ENCODE measurements at places on chromosomes 4 and X.

DNA sequence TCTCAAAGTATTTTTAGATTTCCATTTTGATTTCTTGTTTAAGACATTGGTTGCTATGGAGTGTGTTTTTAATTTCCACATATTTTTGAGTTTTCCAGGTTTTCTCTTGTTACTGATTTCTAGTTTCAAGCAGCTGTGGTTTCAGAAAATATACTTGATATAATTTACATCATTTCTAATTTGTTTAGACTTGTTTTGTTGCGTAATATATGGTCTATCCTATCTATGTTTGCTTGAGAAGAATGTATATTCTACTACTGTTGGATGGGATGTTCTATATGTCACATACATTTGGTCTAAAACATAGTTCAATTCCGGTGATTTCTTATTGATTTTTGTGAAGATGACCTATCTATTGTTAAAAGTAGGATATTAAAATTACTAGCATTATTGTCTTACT lies 170.5 kb upstream of the EMCN start:
- DNase-seq: no peak

DNA sequence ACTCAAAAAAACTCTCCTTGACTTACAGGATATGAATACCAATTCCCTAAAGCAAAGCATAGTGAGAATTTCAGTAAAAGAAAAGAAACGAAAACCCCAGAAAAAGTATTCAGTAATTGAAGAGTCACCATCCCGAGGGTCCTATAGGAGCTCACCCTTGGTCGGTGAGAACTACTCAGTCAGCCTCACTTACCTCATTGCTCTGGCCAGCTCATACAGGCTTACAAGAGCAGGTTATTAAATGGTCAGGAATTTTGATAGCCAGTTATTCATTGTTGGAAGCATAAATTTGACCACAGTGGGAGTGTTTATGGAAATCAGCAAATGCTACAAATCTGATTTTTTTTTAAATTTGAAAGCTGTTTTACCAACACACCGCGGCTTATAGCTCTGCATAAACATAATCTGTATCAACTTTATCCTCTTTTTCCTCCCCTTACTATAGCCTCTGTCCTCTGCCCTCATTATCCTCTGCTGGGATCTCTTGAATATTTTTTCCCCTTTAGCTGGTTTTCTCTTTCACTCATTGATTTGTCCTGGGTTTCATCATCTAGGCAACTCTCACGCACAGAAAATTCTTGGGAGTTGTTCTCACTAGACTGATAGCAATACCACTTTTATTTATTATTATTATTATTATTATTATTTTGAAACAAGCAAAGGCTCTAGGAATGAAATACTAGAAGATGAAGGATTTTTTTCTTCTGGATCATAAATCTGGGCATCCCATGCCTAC lies 11.0 kb upstream of the CXCL2 start:
- DNase-seq: peak; percentile 36

- DNase-seq: no peak
These were observed 49.8 kb downstream of the OSTC start for GRCh38 chr4:108700081-108700757.

DNA sequence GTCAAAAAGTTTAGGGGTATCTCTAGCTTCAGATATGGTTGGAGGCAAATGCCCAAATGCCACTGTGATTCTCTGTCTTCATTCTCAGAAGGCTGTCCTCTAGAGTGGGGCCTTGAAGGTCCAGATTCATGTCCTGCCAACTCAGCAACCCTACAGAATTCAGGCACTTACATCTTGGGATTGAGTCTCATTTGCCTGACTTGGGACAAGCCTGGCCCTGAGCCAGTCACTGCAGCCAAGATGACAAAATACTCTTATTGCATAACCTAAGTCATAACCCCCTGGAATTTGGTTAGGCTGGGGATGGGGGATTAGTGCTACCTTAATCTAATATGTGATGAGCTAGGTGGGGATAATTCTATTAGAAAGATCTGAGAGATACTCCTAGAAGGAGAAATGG lies 100.5 kb downstream of the AREG start:
- DNase-seq: no peak

DNA sequence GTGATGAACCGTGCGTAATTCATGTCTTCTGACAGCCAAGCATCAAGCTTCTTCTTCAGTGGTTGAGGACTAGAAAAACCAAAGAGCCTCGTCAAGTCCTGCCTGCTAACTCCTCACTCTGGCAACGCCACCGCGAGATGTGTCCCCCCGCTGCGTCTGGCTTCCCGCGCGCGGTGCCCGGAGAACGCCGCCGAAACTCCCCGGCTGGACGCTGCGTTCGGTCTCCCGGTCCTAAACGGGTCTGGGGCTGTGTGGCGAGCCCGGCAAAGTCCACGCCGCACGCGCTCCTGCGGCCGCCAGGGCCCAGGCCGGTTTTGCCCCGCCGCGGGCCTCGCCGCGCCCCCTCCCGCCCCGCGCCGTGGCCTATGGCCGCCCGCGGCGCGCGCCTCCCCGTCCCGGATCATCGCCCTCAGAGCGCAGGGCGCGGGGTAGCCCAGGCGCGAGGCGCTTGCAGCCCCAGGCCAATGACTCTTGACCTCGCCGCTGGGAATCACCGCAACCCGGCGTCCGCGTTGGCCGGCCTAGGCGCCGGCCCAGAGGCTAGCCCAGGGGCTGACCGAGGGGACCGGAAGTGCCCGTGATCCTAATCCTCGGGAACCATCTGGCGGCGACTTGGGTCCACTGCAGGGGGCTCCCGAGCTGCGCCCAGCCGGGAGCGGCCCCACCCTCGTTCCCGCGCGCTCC lies at the start of gene AADAT:
Gene AADAT, minus strand, starts transcription at position 289 of the 684 bp plus-strand sequence. Its CDS starts 266 bp downstream, at position 23.
- peak; percentile 89 for DNase-seq

GRCh38 chrX:42107495-42108488 lies 184.4 kb upstream of the CASK start:
- DNase-seq: no peak

DNA sequence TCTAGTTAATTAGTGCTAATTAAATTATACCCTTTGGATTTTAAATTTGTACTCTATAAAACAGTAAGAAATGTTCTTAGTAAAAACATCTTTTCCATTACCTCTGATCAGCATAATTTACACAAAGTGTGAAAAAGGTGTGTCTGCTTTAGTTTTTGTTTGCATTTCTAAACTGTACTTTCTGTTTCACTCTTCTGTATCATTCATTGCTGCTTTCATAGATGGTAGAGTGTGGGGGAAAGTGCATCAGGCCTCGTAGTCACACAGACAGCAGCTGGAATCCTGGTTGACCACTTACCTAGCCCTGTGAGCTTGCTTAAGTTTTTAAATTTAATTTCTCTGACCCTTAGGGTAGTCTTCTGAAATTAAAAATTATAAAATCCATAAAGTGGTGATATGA lies 275.4 kb upstream of the PITX2 start:
- DNase-seq: no peak

GRCh38 chrX:53316860-53317237 lies 35.5 kb upstream of the IQSEC2 start:
- no peak for DNase-seq

DNA sequence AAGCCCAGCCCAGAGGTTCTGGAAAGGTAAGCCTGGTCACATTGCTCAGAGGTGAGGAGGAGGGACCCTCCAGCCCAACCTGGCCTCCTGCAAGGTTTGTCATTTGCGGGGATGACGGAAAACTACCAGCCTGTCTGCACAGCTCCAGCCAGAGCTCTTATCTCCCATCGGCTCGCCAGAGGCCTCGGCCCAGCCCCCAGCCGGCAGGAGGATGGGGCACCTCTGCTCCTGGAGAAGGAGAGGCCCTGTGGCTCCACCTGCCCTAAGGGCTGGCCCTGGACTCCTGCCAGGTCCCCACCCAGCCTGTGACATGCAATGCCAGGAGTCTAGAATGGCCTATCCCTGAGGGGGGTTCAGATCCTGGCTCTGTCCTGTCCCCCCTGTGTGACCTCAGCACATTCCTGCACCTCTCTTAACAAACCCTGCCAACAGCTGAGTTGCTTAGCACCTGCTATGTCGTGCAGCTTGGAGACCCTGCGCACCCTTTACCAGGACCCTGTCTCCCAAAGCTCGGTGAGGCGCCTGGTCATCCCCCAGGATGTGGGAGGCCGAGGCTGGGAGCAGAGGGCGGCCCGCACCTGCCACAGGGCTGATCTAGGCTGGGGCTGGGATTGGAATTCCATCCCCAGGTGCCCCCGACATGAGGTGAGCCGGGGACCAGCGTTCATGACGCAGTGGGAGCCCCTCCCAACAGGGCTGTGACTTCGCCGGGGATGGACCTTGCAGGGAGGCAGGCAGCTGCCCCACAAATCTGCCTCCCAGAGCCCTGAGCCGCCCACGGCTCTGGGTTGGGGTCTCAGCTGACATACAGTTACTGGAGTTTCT lies 14.4 kb downstream of the ADRA2C start:
- no peak for DNase-seq

DNA sequence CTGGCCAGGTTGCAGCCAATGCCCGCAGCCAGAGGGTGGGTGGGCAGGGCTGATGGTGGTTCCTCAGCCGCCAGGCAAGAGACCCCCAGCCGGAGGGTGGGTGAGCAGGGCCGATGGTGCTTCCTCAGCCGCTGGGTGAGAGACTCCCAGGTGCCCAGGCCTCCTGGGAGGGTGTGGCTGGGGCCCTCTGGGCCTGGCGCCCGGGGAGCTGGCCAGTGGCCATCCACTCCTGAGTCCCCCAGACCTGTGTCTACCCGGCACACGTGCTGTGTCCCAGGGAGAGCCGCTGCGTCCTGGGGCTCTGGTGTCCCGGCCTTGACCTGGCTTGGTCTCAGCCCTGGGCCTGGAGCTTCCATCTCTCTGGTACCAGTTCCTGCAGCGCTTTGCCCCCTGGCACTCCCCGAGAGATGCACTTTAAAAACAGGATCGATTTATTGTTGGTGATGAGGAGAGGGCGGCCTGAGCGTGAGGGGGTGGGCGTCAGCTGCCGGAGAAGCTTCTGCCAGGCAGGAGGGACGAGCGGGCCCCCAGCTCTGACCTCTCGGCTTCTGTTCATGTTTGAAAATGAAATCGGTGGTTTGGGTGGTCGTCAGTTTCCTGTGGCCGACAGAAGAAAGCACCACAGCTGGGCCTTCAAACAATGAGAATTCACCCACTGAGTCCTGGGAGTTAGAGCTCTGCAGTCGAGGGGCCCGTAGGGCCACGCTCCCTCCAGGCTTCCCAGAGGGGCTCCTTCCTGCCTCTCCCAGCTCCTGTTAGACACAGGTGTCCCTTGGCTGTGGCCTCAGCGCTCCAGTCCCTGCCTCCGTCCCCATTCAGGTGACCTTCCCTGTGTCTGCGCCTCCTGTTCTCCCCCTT lies 6.5 kb downstream of the DOK7 start:
- DNase-seq: no peak

- DNase-seq: no peak
These were observed 60.8 kb downstream of the USP9X start for GRCh38 chrX:41145920-41146608.

GRCh38 chr4:31081366-31081765 lies 361.2 kb downstream of the PCDH7 start:
- no peak for DNase-seq

DNA sequence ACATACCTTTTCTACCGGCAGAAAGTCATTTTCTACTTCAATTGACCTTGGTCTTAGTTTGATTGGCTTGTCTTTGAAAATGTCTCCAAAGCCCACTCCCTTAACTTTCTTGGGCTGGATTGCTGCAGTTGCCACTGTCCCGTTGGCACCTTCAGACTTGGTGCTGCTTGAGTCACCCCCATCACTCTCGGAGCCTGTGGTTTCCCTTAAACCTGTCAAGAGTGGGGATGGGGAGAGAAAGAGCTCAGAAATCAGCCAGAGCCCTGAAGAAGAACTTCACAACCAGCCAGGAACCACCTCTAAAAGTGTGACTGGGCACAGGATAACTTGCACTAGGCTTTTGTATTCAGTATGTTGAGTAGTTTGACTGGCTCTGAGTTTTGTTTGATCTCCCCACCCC lies 168.5 kb upstream of the MAP3K15 start:
- no peak for DNase-seq

DNA sequence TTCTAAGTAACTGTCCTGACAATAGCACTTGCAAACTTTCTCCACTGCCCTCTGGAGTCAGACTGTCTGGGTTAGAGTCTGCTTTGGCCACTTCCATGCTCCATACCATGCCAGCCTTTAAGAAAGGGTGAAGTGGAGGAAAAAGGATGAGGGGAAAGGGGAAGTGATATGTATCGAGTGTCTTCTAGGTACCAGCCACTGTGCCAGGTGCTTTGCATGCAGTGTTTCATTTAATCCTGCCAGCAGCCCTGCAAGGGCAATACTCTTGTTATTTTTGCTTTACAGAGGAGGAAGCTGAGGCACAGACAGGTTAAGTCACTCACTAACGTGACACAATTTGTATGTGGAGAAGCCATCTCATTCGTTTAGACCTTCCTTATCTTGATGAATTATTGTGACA lies 55.6 kb downstream of the RTL9 start:
- DNase-seq: no peak

DNA sequence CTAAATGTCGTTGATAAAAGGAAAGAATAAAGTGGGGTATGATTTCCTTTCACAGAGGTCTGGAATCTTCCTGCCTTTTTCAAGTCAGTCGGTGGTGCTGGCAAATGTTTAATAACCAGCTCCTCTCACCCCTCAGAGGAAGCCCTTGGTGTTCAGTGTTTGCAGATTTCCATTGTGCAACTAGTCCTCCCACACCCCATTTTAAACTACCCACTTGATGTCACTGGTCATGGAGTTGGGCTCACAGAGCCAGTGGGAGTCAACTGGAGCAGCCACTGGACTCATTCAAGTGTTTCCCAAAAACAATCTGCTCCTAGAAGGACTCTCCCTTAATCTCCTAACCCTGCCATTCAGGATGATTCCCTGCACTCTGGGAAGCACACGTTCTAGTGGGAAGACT lies 149.2 kb downstream of the PTTG2 start:
- DNase-seq: no peak

GRCh38 chr4:25308761-25309160 lies 3.8 kb upstream of the ZCCHC4 start:
- DNase-seq: no peak

GRCh38 chrX:53263597-53264094 lies 17.7 kb downstream of the IQSEC2 start:
- no peak for DNase-seq

DNA sequence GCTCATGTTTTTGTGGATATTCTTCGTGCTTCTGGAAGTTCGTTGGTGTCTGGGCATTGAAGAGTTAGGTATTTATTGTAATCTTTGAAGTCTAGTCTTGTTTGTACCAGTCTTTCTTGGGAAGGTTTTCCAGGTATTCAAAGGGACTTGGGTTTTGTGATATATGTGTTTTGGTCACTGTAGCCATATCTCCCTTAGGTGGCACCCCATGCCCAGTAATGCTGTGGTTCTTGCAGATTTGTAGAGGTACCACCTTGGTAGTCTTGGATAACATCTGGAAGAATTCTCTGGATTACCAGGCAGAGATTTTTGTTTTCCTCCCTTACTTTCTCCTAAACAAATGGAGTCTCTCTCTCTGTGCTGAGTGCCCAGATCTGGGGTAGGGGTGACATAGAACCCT lies 184.1 kb downstream of the TEX13C start:
- DNase-seq: no peak

GRCh38 chrX:68894513-68895340 lies 65.9 kb downstream of the EFNB1 start:
- peak; percentile 69 for DNase-seq

- no peak for DNase-seq
These were observed 140.2 kb downstream of the MOSPD2 start for GRCh38 chrX:15013461-15013860.

GRCh38 chr4:86972997-86973396 lies 38.2 kb downstream of the AFF1 start:
- DNase-seq: no peak

Data from left hindlimb (tissue), 1 donor.